ENCODE measurements at places on chromosomes 3 and 15.
A peak's percentile ranks its signal among the peaks of the same experiment; 100 is the strongest.

GRCh38 chr15:65384895-65385869 is 7.4 kb upstream of the IGDCC3 start:
- peak; percentile 90 for DNase-seq

GRCh38 chr3:56887402-56888025 is 85.8 kb upstream of the ARHGEF3 start:
- DNase-seq, result no peak

DNA sequence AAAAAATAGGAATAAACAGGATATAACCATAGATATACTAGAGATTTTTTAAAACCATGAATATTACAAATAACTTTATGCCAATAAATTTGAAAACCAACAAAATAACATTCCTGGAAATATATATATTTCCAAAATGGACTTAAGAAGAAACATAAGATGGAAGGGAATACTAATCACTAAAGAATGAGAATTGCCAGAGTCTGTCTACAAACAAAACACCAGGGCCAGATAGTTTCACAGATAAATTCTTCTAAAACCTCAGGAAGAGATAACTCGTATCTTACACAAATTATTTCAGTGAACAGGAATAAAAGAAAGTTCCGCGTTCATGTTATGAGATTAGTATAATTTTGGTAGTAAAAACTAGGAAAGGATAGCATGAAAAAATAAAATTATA is 107.3 kb downstream of the HERC1 start:
- peak; percentile 9 for DNase-seq

DNA sequence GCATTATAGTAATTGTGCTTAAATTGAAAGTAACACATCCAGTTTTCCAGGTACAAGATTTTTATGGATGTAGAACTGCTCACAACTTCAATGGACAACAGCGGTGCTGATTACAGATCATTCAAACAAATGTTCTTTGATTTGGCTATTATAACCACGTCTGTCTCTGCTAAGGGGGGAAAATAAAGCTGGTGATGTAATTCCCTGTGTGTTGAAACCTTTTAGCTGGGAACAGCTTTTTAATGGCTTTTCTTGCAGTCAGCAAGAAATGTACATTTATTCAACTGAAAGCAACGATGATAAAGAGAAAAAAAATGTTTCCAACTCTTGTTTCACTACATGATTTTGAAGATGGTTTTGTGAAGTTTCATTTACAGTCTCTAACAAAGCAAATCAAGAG is 431.9 kb upstream of the AGTR1 start:
- DNase-seq, result no peak

- DNase-seq, result no peak
Measured at GRCh38 chr3:47586746-47587145, 8.1 kb upstream of the CSPG5 start.

GRCh38 chr15:55829826-55830225 is 86.9 kb upstream of the PRTG start:
- DNase-seq, result no peak

DNA sequence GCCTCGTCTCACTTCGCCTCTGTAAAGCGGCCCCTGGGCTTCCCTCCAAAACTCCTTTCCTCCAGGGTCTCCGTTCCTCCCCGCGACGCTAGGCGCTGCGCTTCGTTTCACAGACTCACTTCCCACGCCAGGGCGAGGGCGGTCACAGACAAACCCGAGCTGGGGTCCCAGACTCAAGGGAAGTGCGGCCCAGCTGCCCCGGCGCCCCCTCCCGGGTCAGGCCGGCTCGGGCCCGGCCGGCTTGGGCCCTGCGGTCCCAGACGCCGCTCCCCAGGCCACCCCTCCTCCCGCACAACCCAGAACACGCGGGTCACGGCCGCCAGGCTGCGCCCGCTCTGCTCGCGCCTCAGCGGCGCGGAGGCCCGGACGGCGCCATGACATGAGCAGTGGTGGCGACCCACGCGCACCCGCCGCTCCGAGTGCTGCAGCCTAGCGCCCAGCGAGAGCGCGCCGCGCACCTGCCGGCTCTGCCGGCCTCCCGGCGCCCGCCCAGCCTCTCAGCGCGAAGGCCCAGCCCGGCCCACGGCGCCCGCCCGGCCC is 547 bp downstream of the NUP210 start:
- no peak for DNase-seq

GRCh38 chr3:153172796-153173757 is 11.1 kb downstream of the RAP2B start:
- DNase-seq, result no peak

Measured in cardiac fibroblast (primary cell).